ENCODE measurements at places on chromosomes 11 and 22.

DNA sequence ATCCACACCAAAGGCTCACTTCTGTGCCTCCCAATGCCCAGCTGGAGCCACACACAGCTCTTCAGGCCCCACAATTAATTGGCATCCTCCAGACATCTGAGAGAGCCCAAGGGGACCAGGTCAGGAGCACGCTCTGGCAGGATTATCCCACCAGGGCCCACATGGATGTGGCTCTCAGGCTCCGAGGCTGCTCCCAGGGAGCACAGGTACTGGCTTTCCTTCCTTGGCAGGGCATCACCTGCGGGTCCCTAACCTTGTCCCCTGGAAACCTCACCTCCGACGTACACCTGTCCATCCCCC lies 54.3 kb downstream of the CD6 start:
- no peak for ATAC-seq

DNA sequence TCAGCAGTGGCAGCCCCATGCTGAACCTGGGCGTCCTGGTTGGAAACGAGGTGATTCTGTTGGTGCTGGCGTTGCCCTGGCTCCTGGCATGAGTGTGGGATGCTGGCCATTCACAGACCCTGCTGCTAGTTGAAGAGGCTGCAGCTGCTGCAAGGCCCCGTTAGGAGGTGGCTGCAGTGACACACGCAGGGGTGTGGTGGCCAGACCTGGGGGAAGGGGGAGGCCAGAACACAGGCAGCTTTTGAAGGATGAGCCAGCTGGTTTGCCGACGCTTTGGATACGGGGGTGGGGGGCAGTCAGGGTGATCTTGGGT lies 77.2 kb downstream of the MORC2 start:
- no peak for ATAC-seq

DNA sequence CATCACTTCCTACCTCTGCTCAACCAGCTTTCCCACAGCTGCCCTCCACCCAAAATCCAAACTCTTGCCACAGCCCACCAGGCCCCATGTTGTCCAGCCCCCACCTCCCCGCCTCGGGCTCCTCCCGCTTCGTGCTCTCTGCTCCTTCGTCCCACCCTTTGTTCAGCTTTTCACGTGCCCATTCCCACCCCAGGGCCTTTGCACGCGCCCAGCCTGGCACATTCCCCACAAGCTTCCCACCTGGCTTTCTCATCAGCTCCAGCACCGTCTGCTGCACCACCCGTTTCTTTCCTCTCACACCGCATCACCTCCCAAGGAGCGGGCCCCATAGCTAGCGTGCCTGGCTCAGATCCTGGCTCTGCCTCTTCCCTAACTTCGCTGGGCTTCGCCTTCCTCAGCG lies 54.8 kb downstream of the SCUBE1 start:
- no peak for ATAC-seq

DNA sequence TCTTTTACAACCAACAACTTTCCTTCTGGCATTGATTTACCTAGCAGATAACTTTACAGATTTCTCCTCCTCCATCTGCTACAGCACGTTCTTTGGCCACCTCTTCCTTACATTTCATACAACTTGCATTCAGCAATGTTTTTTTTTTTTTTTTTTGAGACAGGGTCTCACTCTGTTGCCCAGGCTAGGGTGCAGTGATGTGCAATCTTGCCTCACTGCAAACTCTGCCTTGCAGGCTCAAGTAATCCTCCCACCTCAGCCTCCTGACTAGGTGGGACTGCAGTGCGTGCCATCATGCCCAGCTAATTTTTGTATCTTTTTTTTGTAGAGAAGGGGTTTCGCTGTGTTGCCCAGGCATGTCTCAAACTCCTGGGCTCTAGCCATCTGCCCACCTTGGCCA lies 6.5 kb downstream of the PDE3B start:
- no peak for ATAC-seq

- no peak for ATAC-seq
Observed at GRCh38 chr11:71096751-71097388, 155.5 kb downstream of the SHANK2 start.

DNA sequence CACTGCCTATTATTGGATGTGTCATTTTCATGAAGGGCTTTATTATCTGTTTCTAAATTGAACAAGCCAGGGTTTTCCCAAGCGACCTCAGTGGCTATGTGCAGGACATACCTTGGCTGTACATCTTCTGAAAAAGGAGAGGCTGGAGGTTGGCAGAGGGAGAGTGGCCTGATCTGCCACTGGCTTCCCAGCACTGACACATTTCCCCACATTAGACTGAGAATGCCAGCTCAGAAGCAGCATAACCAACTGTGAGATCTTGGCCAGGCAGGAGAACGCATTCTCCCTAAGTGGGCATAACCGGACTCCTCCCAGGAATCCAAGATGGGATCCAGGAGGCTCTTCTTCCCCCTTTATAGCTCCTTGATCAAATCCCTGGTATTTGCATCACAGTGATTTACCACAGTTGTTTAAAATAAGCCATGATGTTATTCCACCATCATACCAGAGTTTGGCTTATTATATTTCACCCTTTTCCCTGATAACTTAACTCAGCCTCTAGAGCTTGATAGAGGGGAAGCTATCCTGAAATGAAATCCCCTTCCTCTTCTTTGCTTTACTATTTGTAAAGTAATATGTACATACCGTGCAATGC lies 33.8 kb downstream of the AMOTL1 start:
- ATAC-seq = no peak

- peak; percentile 67 for ATAC-seq
Observed at GRCh38 chr11:66289548-66290329, 796 bp upstream of the YIF1A start.

GRCh38 chr22:41682033-41682807 lies 6.4 kb downstream of the SNU13 start:
- ATAC-seq = peak; percentile 96

DNA sequence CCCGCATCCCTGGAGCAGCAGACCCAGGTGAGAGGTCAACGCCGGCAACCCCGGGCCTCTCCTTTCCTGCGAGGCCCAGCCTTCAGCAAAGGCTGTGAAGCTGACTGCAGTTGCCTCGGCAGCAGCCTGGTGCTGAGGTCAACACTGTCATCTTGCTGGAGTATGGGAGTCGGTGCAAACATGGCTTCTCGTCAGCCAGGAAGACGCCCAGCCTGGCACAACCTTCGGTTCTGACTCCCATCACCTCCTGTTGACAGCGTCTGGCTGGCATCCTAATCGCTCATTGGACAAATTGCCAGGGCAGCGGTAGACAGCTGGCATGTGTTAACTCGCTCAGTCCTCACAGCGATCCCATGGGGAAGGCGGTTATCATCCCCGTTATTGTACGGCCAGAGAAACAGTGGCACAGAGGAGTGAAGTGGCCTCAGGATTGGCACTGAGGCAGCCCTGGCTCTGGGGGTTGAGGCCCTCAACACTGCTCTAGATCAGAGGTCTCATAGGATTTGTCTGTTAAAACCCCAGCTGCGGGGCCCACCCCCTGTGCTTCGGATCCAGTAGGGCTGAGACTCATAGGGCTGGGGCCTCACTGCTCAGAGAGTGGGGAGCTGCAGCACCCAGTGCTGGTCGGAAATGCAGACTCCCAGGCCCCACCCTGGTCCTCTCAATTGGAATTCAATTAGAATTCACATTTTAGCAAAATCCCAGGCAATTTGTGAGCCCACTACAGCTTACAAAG lies 39.3 kb upstream of the TP53I11 start:
- no peak for ATAC-seq

DNA sequence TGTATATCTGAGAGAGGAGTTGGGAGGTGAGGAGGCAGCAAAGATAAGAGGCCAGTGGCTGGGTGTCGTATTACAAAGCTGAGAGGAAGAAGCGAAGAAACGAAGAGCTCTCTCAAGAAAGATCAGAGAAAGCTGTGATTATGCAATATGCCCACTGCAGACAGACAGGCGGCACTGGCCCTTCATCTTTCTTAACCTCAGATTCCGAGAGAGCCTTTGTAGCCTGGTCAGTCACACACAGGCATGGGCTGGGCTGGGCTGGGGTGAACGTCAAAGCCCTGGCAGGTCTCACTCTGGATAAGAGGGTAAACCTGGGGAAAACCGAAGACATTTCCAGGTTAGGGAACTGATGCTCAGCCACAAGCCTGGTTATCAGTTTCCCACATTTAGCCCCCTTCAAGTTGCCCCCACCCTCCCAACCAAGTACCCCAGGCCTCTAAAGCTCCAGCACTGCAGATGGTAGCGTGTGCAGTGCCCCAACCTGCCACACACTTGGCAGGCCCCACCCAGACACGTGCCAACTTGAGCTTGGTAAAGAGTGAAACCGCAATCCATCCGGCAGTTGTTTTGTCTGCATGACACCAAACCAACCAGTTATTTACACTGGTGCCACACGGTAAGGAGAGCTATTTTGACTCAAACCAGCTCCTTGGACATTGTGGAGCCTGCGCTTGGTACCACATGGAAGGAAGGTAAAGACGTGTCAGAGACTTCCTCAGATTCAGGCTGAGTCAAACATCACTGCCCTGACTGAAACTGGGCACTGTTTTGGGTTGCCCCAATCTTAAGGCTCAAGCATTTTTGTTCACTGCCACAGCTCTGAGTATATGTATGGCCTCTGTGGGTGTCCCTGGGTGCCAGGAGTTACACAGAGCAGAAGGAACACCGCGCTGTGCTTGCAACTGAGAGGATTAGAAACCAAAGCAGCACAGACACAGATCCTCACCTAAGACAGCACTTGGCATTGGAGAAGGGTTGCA lies 135.9 kb downstream of the FDX1 start:
- peak; percentile 17 for ATAC-seq

GRCh38 chr11:34891611-34892010 lies 24.6 kb downstream of the APIP start:
- no peak for ATAC-seq

DNA sequence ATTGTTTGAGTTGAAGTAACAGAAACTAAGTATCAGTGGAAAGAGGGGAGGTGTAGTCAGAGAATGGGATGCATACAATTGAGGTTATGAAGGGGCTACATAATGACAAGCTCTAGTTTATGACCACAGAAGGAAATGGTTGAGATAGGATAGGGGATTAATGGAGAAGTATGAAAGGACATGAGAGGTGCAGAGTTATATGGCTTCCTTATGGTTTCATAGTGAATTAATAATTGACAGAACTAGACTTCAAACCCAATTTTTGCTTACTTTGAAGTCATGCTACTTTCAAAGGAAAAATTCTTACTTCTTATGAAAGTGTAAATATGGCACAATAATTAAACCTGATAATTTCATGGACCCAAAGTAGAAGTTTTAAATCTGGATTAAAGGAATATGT lies 340.3 kb upstream of the LRRC4C start:
- ATAC-seq = no peak

DNA sequence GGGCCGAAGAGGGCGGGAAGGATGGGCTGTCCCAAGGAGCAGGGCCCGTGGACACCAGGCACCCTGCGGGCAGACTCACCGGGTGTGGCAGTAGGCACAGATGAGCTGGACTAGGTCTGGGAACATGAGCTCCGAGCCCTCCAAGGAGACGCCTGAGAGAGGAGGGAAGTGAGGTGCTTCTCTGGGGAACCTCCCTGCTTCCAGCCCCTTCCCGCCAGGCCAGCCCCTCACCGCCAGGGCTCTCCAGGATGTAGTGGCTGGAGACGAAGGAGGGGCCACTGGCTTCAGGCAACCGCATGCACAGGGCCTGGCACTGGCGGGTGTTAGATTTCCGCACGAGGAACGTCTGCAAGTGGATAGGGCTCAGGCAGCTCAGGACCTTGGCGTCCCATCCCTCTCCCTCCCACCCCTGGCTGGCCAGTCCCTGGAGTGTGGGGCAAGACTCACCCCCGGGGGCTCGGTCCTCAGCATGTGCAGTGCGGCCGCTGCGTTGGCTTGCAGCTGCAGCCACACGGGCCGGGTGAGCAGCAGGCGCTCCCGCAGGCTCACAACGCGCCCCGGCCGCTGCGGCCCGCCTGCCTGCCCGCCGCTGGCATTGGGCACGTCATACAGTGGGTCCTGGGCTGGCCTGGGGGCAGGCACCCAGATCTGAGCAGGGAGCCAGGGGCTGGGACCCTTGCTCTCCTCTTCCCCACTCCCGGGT lies 552 bp downstream of the RIN1 start:
- no peak for ATAC-seq

GRCh38 chr11:95714843-95715776 lies 74.5 kb downstream of the FAM76B start:
- ATAC-seq = no peak

DNA sequence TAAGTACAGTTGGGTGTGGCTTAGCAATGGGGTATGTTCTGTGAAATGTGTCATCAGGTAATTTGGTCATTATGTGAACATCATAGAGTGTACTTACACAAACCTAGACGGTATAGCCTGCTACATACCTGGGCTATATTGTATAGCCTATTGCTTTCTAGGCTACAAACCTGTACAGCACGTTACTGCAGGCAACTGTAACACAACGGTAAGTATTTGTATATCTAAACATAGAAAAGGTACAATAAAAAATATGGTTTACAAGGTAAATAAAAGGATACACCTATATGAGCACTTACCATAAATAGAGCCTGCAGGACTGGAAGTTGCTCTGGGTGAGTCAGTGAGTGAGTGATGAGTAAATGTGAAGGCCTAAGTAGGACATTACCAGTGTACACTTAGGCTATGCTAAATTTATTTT lies 73.1 kb upstream of the GDPD4 start:
- no peak for ATAC-seq

GRCh38 chr11:45879803-45880686 lies 5.4 kb upstream of the MAPK8IP1 start:
- ATAC-seq = no peak

DNA sequence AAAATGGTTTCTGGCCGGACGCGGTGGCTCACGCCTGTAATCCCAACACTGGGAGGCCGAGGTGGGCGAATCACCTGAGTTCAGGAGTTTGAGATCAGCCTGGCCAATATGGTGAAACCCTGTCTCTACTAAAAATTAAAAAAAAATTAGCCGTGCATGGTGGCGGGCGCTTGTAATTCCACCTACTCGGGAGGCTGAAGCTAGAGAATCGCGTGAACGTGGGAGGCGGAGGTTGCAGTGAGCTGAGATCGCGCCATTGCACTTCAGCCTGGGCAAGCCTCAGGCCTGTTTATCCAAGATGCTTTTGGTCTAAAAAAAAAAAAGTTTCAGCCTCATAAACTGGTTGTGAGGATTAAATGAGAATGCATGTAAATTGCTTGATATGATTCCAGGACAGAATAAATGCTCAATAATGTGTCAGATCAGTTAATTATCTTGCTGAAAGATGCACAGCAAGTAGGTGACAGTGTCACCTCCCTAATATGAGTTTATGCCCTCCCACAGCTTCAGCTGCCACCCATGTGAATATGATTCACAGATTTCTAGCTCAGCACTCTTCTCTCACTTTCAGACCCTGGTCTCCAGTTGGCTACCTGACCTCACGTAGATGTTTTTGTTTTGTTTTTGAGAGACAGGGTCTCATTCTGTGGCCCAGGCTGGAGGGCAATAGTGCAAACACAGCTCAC lies 1.1 kb upstream of the ALG8 start:
- ATAC-seq = no peak

GRCh38 chr11:15839061-15839460 lies 517.3 kb downstream of the SOX6 start:
- no peak for ATAC-seq

- no peak for ATAC-seq
Observed at GRCh38 chr11:11675671-11676181, 53.9 kb upstream of the GALNT18 start.

DNA sequence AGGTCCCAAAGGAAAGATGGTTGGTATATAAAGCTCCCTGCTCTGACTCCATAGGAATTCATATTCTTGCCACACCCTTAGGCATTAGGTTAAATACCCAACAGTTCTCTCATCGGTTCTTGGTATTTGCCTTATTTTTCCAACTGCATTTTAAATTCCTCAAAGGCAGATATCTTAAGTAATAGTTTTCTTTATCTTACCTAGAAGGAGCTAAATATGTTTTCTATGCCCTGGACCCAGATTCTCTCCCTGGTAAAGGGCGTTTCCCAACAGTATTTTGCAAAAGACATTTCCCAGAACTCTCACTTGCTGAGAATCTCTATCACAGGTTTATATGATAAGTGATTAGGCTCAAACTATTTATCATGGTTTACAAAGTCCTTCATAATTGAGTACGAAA lies 158.6 kb upstream of the BDNF start:
- no peak for ATAC-seq
